Activated CD4-positive, alpha-beta memory T cell treated with anti-CD3 and anti-CD28 coated beads, Interleukin-2, amount 10 ng/mL, durations not matched to agents 7 days and 5 days (primary cell): ENCODE measurements at places on chromosomes 5 and 9.

DNA sequence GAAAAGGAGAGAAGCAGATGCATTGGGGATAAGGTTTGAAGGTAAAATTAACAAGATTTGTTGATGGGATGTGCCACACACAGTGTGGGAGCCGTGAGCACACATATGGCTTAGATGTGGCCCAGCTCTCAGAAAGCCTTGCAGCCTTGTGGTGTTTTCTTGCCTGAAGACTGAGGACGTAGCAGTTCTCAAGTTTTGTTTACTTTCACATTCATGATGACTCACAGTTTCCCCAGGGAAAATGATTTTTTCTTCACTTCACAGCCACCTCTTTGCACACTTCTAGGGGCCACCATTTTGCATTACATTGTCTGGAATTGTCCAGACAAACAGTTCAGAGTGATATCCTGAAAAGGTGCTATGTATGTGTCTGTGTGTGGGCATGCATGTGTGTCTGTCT is 126.2 kb downstream of the BASP1 start:
- H3K27me3 ChIP-seq, result no peaks in the 10 kb centered on the region
- H3K27ac ChIP-seq, result no peak overlapping the region
- no peak for DNase-seq

DNA sequence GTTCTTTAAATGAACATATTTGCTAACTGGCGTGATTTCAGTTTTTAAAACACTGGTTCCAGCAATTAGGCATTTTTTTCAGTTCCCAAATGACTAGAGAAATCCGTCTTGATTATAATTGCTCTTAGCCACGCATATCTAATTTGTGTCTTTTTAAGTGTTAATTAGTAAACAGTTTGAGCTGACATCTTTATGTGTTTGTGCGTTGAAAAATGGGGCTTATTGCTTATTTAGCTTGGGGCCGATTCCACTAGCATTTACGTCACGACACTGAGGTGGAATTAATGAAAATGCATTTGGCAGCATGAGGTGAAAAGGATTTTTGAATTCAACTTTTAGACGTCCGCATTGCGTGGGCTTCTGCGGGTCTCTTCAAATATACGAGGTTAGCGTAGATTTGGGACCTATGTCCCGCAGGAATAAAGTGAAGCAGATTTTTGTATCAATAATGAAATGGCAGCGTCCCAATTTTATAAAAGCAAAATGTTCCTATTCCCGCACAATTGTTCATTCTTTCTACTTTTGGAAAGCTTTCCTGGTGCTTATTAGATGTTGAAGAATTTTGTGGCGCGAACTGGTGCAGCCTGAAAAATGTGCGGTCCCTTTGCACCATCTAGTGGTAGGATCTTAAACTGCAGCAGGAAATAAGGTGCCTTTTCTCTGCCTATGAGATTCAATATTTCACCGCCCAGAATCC is 122.7 kb upstream of the LMX1B start:
- peaks cover 12% of the 10 kb centered on the region for H3K4me1 ChIP-seq
- H3K27ac ChIP-seq, result no peak overlapping the region
- H3K4me3 ChIP-seq, result no peak overlapping the region
- peak; percentile 60 for DNase-seq
- H3K27me3 ChIP-seq, result peaks cover 29% of the 10 kb centered on the region

- H3K4me3 ChIP-seq, result no peak overlapping the region
- DNase-seq, result no peak
- H3K27me3 ChIP-seq, result no peaks in the 10 kb centered on the region
- no peak overlapping the region for H3K27ac ChIP-seq
Measured at GRCh38 chr9:121289772-121290370, 21.9 kb downstream of the GSN start.

DNA sequence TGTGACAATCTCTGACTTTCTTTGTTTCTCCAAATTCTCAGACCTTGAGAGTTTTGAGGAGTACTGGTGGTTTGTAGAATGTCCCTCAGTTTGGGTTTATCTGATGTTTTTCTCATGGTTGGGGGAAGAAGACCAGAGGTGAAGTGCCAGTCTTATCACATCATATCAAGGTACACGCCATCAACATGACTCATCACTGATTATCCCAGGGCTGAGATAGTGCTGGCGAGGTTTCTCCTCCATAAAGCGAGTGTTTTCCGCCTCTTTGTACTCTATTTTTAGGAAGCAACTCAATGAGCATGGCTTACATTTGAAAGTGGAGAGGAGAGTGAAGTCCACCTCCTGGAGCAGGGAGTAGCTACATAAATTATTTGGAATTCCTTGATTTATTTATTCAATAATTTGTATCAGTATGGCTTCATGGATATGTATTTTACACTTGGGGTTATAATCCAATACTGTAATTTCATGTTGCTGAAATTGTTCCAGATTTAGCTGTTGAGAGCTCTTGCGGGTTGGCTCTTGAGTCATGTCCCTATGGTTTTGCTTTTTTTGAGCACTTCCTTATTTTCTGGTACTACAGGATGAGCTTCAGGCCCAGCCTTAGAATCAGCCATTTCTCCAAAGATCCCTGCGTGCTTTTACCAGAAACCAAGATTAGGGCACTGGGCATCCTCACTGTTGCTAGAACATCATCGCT is 23.9 kb downstream of the DCANP1 start:
- no peaks in the 10 kb centered on the region for H3K36me3 ChIP-seq
- DNase-seq, result no peak
- no peak overlapping the region for H3K27ac ChIP-seq
- H3K4me3 ChIP-seq, result no peak overlapping the region
- peaks cover 40% of the 10 kb centered on the region for H3K27me3 ChIP-seq

DNA sequence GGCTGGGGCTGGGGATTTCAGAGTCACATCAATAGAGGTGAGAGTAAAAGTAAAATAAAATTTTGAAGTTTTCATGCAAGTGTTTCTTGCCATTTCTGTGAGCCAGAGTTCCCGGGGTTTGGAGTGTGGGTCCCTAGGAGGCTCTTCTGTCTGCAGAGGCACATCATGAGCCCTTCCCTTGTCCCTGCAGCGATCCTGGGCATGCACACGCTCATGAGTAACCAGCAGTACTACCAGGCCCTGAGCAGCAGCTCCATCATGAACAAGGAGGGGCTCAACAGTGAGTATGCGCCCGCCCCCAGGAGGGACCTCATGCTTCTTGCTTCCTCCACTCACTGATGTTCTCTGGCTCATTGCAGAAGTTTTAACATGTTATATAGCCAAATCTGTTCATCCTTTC is 61.1 kb downstream of the TMOD1 start:
- H3K27me3 ChIP-seq, result peaks cover 13% of the 10 kb centered on the region
- DNase-seq, result no peak
- H3K4me1 ChIP-seq, result peaks cover 11% of the 10 kb centered on the region
- H3K4me3 ChIP-seq, result no peak overlapping the region
- no peak overlapping the region for H3K27ac ChIP-seq
- H3K36me3 ChIP-seq, result no peaks in the 10 kb centered on the region

GRCh38 chr5:10153808-10154537 is 95.7 kb downstream of the ATPSCKMT start:
- DNase-seq, result no peak
- H3K36me3 ChIP-seq, result no peaks in the 10 kb centered on the region
- no peak overlapping the region for H3K4me3 ChIP-seq

DNA sequence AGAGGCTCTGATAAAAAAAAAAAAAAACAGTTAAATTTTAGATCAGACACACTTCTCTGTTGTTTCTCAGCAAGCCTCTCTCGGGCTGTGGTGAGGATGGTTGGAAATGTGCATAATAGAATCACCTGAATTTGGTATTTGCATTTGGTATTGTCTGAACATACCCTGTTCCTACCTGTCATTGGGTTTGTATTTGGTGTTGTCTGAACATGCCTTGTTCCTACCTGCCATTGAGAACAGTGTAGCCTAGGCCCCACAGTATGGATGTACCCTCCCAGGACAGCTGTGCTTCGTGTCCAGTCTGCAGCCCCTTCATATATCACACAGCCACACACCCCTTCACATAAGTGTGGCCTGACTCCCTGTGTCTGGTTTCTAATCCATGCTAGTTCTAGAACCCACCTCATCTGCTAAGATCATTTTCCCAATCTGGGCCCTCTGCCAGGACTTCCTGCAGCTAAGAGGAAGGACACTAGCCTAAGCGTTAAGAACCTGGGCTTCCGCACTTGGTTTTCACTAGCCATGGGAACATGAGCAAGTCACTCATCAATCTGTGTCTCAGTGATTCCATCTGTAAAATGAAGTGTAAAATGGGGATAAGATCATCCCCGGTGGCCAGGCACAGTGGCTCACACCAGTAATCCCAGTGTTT is 49.2 kb downstream of the ITGA2 start:
- no peak overlapping the region for H3K4me3 ChIP-seq
- H3K36me3 ChIP-seq, result peaks cover 41% of the 10 kb centered on the region
- H3K4me1 ChIP-seq, result peaks cover 76% of the 10 kb centered on the region

DNA sequence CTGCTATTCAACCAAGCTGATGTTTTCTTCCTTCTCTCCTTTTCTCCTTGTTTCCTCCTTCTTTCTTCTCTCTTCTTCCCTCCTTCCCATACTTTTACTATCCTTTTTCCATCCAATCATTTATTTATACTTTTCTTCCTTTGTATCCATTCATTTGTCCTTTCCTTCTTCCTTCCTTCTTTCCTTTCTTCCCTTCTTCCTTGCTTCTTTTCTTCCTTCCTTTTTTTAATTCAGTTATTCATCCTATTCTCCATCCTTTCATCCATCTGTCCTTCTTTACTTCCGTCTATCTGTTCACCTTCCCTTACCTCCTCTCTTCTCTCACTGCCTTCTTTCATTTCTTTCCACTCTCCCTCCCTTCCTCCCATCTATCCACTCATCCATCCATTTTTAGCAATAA is 24.0 kb upstream of the PPARGC1B start:
- no peaks in the 10 kb centered on the region for H3K4me1 ChIP-seq
- H3K27me3 ChIP-seq, result peaks cover 54% of the 10 kb centered on the region
- no peak overlapping the region for H3K27ac ChIP-seq
- no peak for DNase-seq
- no peaks in the 10 kb centered on the region for H3K36me3 ChIP-seq

GRCh38 chr9:93303806-93304573 is 120.1 kb downstream of the WNK2 start:
- H3K27me3 ChIP-seq, result peaks cover 4% of the 10 kb centered on the region
- no peak overlapping the region for H3K4me3 ChIP-seq
- H3K27ac ChIP-seq, result no peak overlapping the region

DNA sequence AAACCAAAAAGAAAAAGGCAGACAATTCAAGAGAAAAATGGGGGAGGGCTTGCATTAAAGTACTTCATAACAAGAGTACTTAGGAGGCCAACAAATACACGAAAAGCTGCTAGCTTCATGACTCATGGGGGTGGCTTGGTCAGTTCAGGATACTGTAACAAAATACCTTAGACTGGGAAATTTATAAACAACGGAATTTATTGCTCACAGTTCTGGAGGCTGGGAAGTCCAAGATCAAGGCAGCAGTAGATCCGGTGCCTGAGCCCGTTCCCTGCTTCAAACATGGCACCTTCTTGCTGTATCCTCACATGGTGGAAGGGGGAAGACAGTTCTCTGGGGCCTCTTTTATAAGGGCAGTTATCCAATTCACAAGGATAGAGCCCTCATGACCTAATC is 111.4 kb downstream of the C9orf50 start:
- peaks cover 11% of the 10 kb centered on the region for H3K36me3 ChIP-seq
- no peak overlapping the region for H3K4me3 ChIP-seq
- H3K4me1 ChIP-seq, result peaks cover 5% of the 10 kb centered on the region

DNA sequence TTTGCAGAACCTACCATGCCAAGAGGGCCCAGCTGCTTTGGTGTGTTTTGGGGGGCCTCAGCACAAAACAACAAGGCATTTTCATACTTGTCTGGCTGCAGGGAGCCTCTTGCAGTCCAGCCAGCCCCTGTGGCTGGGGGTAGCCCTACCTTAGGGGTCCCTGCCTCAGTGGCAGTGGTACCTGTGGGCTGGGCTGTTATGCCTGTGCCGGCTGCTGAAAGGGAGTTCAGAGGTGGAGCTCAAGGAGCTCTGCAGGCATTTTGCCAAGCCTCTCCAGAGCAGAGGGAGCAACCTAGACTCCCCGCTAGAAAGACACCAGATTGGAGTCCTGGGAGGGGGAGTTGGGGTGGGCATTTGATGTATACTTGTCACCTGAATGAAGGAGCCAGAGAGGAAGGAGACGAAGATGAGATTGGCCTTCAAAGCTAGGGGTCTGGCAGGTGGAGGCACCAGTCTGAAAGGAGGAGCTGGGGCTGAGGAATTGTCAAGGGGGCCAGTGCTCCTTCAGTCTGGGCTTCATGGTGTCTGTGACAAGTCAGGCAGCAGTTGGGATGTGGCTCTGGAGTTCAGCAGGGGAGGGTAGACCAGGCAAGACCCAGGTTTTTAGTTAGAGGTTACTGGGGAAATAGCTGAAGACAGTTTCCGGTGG is 1.5 kb downstream of the SHROOM1 start:
- peaks cover 55% of the 10 kb centered on the region for H3K27me3 ChIP-seq
- H3K36me3 ChIP-seq, result no peaks in the 10 kb centered on the region
- H3K4me3 ChIP-seq, result peak overlapping the region; percentile 79
- H3K4me1 ChIP-seq, result peaks cover 17% of the 10 kb centered on the region
- no peak for DNase-seq
- no peak overlapping the region for H3K27ac ChIP-seq

DNA sequence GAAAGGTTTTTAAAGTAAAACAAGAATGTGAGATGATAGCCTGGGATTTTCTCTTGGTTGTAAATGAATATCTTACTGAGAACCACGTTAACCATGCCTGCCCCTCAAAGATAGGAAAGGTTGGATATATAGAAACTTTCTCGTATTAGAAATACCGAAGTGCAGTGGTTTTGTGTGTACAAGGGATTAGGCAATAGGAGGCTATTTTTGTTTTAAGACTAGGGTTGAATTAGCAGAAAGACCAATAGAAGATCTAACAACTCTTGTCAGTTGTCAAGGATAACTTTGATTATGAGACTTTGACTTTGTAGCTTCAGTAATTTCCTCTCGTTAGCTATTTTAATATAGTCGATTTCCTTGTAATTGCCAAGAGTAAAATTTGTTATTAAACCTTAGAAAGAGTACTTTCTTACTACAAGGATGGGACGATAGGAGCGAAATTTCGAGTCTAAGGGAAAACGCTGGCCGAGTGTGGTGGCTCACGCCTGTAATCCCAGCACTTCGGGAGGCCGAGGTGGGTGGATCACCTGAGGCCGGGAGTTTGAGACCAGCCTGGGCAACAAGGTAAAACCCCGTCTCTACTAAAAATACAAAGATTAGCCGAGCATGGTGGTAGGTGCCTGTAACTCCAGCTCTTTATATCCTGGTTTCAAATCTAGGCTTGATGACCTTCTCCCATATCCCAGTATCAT is 838 bp downstream of the POLK start:
- H3K36me3 ChIP-seq, result peaks cover 32% of the 10 kb centered on the region
- peak overlapping the region; percentile 86 for H3K27ac ChIP-seq
- peaks cover 56% of the 10 kb centered on the region for H3K4me1 ChIP-seq
- DNase-seq, result no peak

- no peaks in the 10 kb centered on the region for H3K4me1 ChIP-seq
- H3K36me3 ChIP-seq, result no peaks in the 10 kb centered on the region
- H3K27me3 ChIP-seq, result no peaks in the 10 kb centered on the region
- no peak for DNase-seq
- no peak overlapping the region for H3K4me3 ChIP-seq
Measured at GRCh38 chr5:57836921-57837320, 354.3 kb upstream of the ACTBL2 start.

DNA sequence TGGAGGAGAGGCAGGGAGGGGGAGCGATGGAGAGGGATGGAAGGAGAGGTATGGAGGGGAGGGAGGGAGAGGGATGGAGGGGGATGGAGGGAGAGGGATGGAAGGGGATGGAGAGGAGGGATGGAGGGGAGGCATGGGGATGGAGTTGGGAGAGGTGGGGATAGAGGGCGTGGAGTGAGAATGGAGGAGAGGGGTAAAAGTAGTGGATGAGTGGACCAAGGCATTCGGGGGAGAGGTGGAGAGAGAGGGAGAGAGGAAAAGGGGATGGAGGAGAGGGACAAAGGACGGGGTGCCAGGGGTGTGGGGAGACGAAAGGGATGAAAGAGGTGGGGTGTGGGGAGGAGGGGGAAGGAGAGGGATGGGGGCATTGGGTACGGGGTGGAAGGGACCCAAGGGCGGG is 100.4 kb downstream of the VAV2 start:
- DNase-seq, result no peak
- H3K27me3 ChIP-seq, result no peaks in the 10 kb centered on the region
- no peaks in the 10 kb centered on the region for H3K36me3 ChIP-seq
- H3K4me1 ChIP-seq, result no peaks in the 10 kb centered on the region
